ENCODE measurements at places on chromosomes 2 and 18.

- DNase-seq, result no peak
Observed at GRCh38 chr2:118095610-118096009, 7.3 kb downstream of the INSIG2 start.

DNA sequence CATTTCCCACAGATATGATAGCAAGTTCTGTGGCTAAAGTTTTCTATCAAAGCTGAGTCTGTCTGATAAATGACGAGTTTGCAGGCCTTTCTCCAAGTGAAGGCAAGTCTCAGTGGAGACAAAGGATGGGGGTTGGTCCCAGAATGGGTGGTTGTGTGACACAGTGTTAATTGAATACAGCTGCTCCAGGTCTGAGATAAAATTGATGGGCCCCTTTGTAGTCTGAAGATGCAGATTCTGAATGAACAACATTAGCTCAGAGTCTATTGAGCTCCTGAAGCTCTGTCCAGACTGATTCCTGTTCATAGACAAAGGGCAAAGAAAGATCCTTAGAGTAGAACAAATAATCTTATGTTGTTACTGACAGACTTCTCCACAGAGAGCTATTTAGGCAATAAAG, 296.9 kb upstream of the CYRIA start:
- no peak for DNase-seq

- DNase-seq, result no peak
Observed at GRCh38 chr2:222272446-222273015, 26.3 kb downstream of the PAX3 start.

DNA sequence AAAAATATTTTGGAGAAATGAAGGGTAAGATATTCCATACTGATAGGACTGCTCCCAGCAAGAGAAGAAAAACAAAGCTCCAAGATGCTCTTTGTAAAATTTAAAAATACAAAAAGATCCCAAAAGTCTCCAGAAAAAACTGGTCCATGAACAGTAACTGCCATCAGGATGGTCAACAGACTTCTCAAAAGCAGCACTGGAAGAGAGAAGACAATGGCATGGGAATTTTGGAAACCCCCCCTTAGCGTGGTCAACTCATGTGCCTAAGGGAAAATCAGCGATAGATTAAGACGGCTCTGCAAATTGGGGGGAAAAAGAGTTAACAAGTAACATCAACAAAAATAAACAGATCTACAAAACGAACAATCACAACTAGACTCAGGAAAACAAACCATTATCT, 23.6 kb downstream of the B4GALT6 start:
- DNase-seq, result no peak

GRCh38 chr2:27690052-27690451, 26.4 kb downstream of the SLC4A1AP start:
- DNase-seq, result no peak

DNA sequence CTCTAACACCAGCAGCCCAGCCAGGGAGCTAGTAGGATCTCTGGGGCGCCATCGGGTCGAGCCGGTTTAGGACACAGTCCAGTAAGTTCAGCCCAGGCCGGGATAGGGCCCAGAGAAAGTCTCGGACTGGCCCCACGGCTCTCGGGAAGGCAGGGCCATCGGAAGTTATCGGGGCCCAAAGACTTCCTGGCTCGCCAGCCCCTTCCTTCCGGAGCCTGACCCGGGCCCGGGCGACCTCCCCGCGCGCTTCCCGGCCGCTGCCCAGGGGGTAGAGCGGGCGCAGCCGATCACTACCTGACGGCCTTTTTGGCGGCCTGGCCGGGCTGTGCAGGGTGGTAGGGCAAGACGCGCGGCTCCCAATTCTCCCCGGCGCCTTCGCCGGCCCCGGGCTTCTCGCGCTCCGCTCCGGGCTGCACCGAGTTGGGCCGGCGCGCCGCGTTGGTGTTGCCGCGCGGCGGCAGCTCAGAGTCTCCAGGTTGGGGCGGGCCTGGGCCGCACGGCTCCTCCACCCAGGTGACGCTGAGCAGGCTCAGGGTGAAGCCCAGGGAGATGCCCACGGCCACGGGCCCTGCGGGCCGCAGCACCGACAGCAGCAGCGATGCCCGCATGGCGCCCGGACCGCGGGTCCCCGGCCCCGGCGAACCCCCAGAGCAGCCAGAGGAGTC, 546 bp downstream of the CHPF start:
- no peak for DNase-seq

GRCh38 chr18:49510393-49511115, 23.5 kb upstream of the C18orf32 start:
- DNase-seq, result no peak

DNA sequence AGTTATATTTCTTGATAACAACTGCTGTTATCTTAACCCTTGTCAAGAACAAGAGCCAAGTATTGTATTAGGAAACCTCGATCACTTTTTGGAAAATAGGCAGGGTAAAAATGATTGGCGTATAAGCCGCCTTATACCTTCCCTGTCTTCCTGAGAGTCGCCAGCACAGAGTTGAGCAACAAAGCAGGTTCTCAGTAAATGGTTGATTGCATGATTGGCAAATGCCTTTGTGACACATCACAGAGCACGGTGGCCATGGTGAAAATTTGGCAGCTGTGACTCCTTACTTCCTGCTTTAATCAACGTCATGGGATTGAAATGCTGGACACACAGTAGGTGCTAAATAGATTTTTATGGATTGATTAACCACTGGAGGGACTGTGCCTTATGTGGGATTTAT, 3.9 kb upstream of the KLHL29 start:
- DNase-seq, result peak; percentile 83

DNA sequence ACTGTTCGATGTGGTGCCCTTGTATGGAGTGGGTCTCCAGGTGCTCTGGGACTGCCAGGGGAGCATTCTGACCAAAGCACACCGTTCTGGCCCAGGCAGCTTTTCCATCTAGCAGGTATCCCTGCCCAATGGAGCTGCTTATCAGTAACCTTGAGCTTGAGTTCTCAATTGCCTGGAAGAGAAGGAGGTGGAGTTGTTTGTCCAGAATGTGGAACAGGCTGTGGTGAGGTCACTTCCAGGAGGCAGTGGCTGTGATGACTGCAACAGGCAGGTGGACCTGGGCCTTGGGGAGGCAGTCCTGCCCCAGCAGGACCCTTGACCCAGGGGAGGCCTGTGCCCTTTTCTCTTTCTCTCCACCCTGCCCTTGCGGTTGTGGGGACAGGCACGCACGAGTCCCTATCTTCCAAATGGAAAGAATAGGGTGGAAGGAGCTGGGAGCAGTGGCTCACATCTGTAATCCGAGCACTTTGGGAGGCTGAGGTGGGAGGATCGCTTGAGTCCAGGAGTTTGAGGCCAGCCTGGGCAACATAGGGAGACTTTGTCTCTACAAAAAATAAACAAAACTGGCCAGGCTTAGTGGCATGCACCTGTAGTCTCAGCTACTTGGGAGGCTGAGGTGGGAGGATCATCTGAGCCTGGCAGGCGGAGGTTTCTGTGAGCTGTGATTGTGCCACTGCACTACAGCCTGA, 66.2 kb upstream of the MCFD2 start:
- no peak for DNase-seq

DNA sequence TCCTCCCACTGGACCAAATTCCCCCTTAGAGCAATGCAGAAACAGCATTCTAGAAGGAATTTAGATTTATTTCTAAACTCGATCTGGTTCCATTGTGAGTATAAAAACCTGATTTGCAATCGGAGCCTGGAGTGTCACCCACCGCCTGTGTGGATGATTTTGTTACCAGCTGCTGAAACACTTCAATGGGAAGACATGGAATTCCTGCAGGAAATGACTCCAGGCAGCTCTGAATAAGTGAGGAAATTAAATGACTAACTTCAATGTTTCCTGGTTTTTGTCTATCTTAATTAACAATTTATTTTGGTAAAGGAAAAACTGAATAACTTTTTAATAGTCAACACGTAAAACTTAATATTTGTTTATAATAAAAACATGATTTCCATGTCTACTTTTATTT, 19.3 kb downstream of the CTAGE1 start:
- peak; percentile 67 for DNase-seq

DNA sequence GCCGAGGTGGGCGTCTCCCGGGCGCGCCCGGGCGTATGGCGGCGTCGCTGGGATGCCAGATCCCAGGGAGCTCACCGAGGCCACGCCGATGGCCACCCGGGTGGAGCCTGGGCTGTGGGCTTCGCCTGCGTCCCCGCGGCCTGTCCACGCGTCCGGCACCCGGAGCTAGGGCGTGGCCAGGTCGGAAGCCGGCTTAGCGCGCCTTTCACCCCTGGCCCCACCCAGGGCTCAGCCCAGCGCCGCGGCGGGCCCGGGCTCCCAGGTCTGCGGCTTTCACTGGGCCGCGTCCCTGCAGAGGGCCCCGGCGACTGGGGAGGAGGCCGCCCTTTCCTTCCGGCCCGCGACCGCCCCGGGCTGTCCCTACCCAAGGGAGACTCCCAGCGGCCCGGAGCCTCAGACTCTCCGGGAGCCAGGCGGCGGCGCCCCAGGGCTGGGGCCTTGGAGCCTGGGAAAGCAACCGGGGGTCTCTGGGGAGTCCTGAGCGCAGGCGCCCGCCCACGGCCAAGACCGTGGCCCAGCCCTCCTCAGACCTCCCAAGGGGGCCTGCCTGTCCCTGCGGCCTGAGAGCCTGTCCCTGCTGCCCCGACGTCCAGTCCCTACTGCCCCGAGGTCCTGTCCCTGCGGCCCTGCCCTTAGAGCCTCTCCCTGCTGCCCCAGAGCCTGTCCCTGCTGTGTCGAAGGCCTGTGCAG, 36.3 kb upstream of the ITM2C start:
- DNase-seq, result no peak

DNA sequence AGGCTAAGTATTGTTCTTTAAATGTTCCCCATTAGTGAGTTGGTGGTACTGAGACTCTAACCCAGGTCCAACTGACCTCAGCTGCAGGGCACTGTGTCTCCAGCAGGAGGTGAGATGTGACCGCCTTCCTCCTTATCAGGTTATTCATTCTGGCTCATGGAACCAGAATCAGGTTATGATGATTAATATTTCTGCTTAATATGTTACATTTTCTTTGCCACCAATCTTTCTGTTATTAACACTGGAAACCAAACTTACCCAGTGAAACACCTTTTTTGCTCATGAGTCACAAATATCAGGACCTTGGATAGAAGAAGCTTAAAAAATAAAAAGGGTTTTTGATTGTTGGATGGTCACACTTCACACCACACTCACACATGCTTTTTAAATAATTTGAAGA, 85.4 kb downstream of the DPP4 start:
- no peak for DNase-seq

DNA sequence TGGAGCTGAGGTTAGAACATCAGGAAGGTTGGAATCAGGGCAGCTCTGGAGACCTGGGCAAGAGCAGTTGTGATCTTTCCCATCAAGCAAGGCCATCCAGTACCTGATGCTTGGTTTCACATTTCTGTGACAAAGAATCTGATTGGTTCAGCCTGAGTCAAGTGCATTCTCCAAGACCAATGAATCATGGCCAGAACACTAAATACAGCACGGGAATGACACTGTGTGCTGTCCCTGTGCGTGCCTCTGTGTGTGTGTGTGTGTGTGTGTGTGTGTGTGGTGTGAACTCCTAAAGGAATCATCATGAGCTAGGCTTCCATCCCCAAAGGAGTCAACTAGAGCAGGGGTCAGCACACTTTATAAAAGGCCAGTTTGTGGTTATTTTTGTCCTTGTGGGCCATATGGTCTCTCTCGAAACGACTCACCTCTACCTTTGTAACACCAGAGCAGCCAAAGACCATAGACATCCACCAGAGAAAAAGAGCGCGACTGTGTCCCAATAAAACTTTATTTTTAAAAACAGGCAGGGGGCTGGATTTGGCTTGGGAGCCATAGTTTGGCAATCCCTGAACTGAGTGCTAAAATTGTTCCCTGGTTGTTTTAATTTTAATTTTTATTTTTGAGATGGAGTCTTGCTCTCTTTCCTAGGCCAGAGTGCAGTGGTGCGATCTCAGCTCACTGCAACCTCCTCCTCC, 99.7 kb downstream of the INHBB start:
- no peak for DNase-seq

GRCh38 chr2:75157435-75157834, 41.9 kb downstream of the TACR1 start:
- no peak for DNase-seq

DNA sequence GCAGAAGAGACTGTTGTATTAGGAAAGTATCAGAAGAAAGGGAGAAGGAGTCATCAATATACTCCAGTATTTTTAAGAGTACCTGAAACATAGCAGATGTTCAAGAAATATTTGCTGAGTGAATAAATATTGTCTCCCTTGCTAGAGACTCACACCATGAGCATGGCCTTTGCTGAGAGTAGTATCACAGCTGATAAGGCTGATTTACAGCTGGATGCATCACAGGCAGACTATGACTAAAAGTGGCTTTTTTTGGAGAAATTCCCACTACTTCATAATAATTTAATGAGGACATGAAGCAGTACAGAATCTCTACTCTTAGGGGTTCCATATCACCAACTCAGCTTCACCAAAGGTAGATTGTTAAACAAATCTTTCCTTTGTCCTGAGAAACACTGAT, 373.3 kb downstream of the RBM43 start:
- DNase-seq, result no peak
